Right lung (tissue), 10 donors: ENCODE measurements at places on chromosomes 11 and 22. TPM values are rescaled to one million over a fixed set of nuclear protein-coding genes. Genes with fewer than 3 reads are reported as not detected.

BIRC2 gene
- 70.7 TPM for polyA plus RNA-seq

DNA sequence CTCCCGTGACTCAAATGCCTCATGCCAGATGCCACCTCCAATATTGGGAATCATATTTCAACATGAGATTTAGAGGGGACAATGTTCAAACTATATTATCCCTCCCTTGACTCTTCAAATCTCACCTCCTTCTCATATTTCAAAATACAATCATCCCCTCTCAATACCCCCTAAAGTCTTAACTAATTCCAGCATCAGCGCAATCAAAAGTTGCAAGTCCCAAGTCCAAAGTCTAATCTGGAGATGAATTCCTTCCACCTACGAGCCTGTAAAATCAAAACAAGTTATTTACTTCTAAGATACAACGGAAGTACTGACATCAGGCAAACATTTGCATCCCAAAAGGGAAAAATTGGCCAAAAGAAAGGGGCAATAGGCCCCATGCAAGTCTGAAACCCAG lies 67.2 kb upstream of the SC5D start:
- DNase-seq = no peak

DNA sequence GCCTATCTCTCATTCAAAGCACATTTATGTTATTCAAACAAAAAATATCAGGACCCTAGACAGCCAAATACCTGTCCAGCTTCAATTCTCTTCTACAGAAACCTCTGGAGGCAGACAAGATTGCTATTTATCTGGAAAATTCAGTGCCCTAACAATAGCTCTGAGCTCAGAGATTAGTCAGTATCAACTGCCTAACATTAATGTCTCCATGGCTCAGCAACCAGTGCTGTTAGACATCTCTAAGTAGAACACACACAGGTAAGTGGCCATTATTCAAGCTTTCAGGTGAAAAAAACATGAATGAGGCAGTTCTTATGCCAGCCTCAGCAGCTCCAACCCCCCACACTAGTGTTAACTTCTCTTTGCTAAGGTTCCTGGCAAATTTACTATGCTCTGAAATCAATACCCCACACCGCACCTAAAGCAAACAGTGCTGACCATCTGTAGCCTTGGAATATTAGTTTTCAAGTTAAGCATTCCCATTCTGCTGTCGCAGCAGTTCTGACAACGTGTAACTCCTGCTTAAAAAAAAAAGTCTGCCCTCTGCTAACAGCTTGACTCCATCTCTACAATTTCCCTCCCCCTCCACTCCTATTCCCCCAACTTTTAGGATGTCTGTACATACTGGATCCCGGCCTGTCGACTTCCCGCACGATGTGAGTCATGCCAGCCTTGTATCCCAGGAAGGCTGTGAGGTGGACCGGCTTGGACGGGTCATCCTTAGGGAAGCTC lies 1.5 kb downstream of the RPL3 start:
- DNase-seq = no peak

HBG2 gene
- 5,001 TPM for polyA plus RNA-seq
